ENCODE measurements at places on chromosomes 13 and 19.
A peak's percentile ranks its signal among the peaks of the same experiment; 100 is the strongest.

- DNase-seq, result peak; percentile 58
Observed at GRCh38 chr19:294946-295686, 3.9 kb upstream of the PLPP2 start.

DNA sequence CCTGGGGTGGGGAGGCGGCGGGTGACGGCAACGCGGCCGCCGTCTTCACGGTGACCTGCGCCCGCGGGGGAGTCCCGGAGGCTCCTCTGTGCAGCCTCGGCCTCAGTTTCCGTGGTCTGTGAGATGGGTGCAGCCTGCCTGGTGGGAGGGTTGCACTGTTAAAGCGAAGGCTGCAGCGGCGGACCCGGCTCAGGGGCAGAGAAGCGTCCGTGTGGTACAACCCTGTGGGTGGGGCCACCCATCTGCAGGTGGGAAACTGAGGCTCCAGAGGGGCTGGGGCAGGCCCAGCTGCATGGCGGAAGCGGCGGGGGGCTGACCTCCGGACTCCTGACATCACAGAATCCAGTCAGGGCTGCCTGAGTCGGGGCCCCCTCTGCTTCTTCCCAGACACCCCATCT, 481 bp downstream of the FGF22 start:
- no peak for DNase-seq

DNA sequence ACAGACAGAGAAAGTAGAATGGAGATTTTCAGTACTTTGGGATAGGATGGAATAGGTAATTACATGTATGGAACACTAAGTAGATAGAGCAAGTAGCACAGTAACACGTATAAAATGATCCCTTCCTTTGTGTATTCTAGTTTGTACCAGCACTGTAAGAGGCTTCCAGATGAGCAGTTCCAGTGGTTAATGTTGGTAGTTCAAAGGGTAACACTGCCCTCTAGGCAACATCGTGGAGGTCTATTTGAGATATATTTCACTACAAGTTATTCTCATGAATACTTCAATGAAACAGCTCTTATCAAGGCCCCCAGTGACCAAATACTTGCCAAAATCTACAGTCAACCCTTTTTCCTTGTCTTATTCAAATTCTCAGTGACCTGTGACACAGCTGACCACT, 13.5 kb upstream of the ZNF563 start:
- peak; percentile 70 for DNase-seq

- no peak for DNase-seq
Observed at GRCh38 chr13:68417801-68418200, 1187.7 kb upstream of the PCDH9 start.

- DNase-seq, result no peak
Observed at GRCh38 chr13:73334445-73334844, 275.6 kb downstream of the KLF5 start.

DNA sequence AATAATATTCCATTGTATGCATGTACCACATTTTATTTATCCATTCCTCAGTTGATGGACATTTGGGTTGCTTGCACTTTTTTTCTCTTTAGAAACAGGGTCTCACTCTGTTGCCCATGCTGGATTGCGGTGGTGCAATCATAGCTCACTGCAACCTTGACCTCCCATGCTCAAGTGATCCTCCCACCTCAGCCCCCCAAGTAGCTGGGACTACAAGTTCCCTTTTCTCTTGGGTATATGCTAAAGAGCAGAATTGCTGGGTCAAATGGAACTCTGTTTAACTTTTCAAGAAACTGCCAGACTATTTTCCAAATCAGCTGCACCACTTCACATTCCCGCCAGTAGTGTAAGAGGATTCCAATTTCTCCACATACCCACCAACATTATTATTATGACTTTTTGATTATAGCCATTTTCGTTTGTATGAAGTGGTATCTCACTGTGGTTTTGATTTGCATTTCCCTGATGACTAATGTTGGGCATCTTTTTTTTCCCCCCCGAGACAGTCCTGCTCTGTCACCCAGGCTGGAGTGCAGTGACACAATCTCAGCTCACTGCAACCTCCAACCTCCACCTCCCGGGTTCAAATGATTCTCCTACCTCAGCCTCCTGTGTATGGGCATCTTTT, 7.6 kb upstream of the IPO5 start:
- no peak for DNase-seq

DNA sequence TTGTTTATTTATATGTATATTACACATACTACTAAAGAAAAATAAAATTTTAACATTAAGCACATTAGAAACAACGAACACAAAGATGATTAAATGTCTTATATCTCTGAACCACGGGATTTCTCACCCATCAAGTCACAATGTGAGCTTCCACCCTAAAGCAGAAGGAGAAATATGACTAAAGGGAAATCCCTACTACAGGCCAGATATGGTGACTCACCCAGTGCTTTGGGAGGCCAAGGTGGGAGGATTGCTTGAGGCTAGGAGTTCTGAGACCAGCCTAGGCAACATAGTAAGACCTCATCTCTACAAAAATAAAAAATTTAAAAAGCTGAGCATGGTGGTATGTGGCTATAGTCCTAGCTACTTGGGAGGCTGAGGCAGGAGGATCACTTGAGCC, 24.6 kb downstream of the DCT start:
- no peak for DNase-seq

DNA sequence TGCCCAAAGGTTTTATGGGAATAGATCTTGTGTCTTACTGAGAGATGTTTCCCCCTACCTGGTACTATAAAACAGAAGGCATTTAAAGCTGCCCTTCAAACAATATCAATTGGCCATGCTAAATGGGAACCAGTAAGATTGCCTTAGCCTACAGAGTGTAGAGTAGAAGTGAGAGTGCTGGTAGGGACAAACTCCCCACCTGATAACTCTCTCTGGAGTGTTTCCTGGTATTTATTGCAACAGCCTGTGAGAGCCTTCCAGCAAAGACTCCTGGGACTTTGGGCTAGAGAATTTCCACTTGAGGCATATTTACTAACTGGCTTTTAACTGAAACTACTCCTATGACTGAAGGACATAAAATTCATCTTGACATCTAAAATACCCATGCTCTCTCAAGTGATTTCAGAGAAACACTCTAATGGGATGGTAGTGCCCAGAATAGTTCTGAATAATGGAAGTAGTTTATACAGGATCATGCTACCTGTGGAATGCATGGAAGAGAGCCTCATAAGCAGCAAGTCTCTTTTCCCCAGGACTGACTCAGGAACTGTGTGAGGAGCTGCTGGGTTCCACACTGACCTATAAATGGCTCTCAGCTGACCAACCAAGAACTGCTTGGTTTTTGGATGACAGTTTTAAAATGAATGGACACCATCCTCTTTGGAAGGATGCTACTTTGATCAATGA, 132.7 kb upstream of the SLITRK5 start:
- DNase-seq, result no peak

Measured in natural killer cell (primary cell).